ENCODE measurements at places on chromosomes 11 and 22.

- DNase-seq = no peak
These were observed 302.7 kb downstream of the DDX10 start for GRCh38 chr11:108967571-108967970.

DNA sequence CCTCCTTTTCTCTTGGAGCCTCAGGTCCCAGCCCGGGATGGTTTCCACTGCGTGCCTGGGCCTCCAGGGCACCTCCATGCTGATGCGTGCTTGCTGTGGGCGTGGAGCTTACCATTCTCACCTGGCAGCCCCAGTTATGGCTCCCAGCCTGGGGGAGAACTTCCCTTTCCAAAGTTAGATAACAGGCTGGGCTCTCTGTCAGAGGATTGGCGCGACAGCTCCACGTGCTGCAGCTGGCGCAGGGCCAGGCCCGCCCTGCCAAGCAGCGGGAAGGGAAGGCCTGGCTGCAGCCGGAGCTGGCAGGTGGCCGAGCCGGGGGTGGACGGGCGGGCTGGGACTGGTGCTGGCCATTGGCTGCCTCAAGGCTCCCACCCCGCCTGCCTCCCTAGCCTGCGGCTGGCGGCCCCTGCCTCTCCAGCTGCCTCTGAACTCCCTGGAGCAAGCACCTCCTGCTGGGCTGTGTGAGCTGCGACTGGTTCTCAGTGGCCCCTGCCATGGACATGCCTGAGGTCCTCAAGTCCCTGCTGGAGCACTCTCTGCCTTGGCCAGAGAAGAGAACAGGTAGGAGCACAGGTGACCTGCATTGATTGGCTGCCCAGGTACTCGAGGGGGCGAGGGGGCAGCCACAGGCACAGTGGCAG is 14.6 kb upstream of the TEF start:
- DNase-seq = peak; percentile 28

DNA sequence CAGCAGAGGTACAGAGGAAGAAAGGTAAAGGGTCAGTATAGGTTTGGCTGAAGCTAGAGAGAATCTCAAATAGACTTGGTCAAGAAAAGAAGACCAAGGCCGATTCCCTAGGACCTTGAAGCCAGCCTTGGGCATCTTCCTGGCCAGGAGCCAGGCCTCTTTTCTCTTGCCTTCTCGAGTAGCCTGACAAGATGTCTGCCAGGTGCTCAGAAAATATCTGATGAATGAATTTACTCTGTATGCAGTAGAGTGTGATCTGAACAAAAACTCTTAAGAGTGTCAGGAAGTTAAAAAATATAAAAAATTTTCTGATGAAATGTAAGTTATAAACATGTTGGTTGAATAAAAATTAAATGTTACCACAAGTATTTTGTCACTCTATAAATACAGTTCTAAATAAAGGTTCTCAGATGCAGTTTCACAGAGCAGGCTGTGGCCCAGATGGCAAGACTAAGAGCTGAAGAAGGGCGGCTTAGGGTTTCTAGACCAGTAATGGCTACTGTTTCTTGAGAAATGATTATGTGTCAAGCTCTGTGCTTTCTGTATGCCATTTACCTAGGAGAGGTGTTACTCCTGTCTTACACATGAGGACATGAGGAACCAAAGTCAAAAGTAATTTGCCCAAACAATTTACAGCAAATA is 98.1 kb downstream of the ATXN10 start:
- no peak for DNase-seq

- DNase-seq = no peak
These were observed 163.7 kb downstream of the DSCAML1 start for GRCh38 chr11:117633186-117633754.

DNA sequence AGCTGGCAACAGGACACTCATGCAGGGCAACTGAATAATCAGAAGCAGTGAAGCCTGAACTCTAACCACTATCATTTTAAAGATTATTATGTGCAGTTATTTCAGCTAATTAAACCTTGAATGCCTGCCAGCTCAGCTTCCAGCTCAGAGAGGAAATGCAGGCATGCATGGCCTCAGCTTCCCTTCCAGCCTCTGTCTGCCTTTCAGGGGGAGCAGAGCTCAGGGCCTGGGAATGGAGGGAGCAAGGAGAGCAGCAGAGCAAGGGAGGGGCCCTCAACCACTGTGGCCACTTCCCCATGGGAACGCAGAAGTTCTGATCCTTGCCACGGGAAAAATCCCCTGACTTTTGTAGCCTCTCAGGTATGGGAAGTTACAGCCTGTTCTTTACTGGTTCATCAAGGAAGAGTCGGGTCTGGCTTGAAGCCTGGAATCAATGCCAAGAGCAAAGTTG is 32.5 kb upstream of the APLNR start:
- DNase-seq = no peak

- no peak for DNase-seq
These were observed 11.9 kb upstream of the TMPRSS4 start for GRCh38 chr11:118064956-118065355.

- no peak for DNase-seq
These were observed 1.3 kb downstream of the BMAL1 start for GRCh38 chr11:13278609-13279486.

DNA sequence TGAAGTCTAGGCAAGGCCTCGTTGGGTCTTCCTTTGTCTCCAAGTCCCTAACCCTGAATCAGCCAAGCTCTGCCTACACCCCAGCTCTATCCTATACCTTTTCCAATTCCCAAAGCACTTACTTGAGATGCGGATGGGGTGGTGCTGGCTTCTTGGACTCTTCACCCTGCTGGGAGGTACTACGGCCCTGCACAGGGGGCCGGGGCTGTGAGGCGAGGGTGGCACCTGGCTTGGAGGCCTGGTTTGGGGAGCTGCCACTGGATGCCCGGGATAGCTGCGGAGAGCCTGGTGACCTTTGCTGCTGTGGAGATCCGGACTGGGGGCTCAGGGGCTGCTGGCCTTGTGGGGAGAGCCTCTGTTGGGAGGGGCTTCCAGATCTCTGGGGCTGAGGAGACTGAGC is 43.3 kb downstream of the FBXO7 start:
- DNase-seq = no peak

DNA sequence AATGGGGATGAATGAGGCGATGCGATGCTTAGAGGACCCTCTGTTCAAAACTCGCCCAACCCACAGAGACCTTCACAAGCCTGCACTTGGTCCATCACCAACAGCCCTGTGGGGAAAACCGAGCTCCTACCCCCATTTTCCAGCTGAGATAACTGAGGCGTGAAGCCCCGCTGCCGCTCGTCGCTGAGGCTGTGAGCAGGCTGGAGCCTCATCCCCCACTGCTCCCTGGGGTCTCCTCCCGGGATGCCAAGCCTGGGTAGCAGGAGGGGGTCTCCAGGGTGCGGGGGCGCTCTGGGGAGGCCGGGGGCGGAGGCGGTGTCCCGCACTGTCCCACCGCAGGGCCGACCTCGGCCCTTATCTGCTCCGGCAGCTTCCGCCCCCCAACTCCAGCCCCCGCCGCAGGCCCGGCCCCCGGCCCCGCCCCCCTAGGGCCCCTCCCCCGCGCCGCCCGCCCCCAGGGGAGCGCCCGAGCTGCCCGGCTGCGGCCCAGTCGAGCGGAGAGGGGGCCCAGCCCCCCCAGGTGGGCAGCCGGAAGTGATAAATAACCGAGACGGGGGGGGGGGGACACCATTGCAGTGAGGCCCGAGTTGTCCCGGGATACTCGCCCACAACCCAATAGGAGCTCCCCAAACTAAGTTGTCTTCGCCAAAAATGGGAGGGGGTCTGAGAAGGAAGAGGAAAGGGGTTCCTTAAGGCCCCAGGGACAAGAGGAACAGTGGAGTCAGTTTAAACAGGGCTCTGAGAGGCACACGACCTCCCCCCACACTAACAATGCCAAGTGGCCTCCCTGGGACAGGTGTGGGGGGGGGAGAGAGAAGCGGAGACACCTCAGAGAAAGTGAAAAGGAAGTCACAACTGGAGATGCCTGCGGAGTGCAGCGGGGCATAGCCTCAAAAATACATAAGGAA is 8.3 kb upstream of the SLC39A13 start:
- DNase-seq = no peak

GRCh38 chr11:20598492-20598891 is 916 bp upstream of the SLC6A5 start:
- no peak for DNase-seq

- no peak for DNase-seq
These were observed 93.5 kb downstream of the GRAMD1B start for GRCh38 chr11:123523539-123523938.

DNA sequence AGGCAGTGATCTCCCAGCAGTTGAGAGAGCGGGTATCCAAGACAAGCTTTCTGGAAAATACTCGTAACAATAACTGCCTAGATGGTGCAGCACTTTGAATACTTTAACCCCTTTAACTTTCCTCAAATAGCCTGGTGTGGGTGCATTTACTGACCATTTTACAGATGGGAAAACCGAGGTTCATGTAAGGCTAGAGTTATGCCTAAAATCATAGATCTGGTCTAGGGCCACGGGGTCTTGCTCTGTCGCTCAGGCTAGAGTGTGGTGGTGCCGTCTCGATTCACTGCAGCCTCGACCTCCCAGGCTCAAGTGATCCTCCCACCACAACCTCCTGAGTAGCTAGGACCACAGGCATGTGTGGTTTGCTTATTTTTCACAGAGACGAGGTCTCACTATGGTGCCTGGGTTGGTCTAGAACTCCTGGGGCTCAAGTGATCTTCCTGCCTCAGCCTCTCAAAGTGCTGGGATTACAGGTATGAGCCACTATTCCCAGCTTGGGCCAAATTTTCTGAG is 269.2 kb upstream of the SYN3 start:
- no peak for DNase-seq

- DNase-seq = no peak
These were observed 366.0 kb upstream of the PDGFD start for GRCh38 chr11:104529906-104530305.

DNA sequence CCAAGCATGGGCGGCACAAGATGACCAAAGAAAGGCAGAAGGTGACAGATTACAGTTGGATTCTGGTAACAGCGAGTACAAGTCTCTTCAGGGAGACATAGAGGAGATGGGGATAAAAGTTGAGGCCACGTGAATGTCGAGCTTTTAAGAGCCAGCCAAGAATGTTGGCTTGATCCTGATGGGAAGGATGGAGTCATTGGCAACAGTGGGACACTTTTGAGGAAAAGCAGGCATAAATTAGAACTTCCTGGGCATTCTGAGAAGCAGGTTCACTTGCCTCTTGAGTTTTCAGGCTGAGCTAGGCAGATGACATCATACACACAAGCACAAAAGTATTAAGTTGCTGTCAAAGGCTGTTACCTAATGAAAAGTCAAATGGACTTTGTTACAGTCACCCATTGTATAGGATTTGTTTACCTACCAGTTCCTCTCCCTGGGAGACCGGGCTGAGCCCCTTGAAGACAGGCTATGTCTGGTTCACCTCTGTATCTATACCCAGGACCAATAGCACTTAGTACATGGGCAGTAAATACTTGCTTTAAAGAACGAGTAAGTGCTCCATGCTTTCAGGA is 41.1 kb downstream of the TNRC6B start:
- DNase-seq = no peak

DNA sequence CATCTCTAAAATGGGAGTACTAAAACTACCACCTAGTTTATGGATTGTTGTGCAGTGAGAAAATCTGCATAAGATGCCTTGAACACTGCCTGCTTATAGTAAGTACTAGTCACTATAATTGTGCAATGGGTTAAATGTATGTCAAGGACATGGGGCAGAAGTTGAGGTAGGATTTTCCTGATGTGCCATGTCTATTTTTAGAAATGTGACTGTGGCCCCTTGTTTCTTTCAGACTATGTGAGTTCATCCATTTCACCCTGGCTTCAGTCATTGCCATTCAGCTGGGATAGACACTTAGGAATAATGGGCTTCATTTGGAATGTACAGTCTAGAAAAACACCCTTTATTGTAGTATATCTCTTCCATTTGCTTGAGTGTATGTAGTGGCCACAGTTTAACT is 51.4 kb downstream of the BDNF start:
- no peak for DNase-seq

DNA sequence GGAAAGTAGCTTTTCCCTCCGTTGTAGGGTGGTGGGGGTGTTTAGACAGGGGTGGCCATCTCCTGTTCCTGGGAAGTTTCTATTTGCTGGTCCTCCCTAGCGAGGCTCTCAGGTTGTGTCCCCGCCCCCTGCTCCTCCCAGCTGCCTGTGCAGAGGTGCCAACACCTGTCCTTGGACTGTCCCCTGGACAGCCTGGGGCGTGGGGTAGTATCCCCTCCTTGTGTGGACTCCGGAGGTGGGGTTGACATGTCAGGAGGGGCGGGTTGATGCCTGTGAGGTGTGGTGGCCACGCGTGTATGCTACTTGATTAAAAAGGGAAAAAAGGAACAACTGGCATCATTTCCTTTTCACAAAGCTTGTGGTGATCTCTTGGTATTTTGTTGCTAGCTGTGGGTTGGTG is 14.3 kb upstream of the RANBP1 start:
- no peak for DNase-seq

- no peak for DNase-seq
These were observed 77.7 kb upstream of the SOX6 start for GRCh38 chr11:16434036-16434435.

DNA sequence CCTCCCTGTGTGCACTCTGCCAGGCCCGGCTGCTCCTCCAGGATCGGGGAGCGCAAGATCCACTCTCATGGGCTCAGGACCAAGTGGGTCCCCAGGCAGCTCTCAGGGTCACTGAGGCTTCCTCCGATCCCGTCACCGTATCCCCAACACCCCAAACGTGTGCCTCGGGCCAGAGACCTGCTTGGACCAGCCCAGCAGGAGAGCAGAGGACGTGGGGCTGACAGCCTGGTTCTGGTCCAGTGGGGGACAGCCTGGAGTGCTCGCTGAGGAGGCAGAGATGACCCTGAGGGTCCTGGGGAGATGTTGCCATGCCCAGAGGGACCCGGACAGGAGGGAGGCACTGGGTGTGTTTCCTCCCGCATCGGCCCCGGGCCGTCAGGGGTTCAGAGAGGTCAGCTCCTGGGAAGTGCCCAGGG is 1402.6 kb downstream of the BRD1 start:
- no peak for DNase-seq
